ENCODE measurements at places on chromosomes 7 and 10.

DNA sequence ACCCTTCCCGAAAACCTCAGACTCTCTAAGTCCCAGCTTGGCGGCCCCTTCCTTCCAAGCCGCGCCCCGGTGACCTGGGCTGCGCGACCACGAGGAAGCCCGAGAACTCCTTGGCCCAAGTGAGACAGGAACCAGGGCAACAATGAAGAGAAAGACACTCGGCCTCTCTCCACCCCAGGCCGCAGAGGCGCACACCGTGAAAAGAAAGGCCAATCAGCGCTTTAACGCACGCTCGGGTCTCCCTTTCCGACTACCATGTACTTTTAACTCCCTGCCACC, 166.4 kb upstream of the PPP1R3A start:
- DNase-seq, result no peak

GRCh38 chr10:115982076-115982475, 290.9 kb downstream of the GFRA1 start:
- no peak for DNase-seq

- DNase-seq, result no peak
Observed at GRCh38 chr7:139592801-139593461, 69.4 kb downstream of the CLEC2L start.

GRCh38 chr10:128693493-128694131, 567.4 kb upstream of the MKI67 start:
- DNase-seq, result no peak

GRCh38 chr7:148854983-148855382, 29.1 kb downstream of the EZH2 start:
- DNase-seq, result no peak

DNA sequence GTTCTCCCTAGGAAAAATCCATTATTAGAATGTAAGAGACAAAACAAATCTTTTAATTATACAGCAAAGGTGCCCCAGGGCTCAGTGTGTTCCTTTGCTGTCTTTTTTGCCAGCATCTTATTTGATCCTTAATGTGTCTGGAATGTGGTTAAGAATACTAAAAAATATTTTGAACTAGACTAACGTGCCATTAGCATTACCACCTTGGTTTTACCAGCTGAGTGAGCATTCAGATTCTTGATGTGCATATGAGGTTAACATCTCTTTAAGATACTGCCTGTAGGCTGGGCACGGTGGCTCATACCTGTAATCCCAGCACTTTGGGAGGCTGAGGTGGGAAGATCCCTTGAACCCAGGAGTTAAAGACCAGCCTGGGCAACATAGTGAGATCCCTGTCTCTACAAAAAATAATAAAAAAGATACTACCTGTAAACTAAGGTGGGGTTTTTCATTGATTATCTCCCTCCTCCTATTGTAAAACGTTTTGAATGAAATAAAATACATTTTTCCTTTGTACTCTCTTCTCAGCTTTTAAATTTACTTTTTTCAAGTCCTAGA, 96.6 kb downstream of the CCNY start:
- no peak for DNase-seq

GRCh38 chr7:11194492-11194891, 220.8 kb downstream of the PHF14 start:
- no peak for DNase-seq

GRCh38 chr7:102973096-102973802, 60.4 kb downstream of the LRRC17 start:
- no peak for DNase-seq

DNA sequence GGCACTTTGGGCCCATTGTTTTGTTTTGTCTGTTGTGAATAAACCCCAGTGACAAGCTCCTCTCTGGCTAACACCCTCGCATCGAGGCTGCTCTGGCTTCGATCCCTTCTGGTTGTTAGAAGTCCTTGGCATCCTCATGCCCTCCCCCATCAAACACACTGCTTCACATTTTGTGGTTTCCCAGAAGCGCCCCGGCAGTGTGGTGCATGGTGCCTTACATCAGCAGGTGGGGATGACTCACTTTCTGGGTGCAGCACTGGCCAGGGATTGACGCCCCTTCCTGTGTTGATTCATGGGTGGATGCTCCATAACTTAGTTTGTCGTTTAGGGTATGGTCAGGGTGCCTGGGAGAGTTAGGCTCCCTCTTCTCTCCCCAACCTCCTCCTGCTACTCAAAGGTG, 51.4 kb downstream of the PLPP4 start:
- peak; percentile 2 for DNase-seq

- DNase-seq, result no peak
Observed at GRCh38 chr7:43522406-43523156, 60.3 kb upstream of the STK17A start.

- DNase-seq, result no peak
Observed at GRCh38 chr7:31720366-31720765, 33.4 kb downstream of the PPP1R17 start.

DNA sequence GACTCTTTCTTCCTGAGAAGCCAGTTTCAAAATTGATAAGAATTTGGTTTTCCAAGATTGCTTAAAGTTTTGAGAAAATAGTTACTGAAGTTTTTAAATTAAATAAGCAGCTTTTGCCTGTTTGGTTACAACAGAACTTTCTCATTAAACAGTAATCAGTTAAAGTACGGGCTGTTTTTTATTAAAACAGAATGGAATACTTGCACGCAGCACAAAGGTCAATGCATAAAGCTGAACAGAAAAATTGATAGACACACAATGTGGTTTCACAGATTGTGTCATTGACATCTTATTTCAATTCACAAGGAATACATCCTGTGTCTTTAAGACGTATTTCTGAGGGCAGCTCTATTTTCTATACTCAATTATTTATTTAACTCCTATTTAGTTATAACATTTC, 192.2 kb downstream of the PRKG1 start:
- DNase-seq, result no peak

- DNase-seq, result no peak
Observed at GRCh38 chr7:48096273-48096672, 7.2 kb downstream of the UPP1 start.

DNA sequence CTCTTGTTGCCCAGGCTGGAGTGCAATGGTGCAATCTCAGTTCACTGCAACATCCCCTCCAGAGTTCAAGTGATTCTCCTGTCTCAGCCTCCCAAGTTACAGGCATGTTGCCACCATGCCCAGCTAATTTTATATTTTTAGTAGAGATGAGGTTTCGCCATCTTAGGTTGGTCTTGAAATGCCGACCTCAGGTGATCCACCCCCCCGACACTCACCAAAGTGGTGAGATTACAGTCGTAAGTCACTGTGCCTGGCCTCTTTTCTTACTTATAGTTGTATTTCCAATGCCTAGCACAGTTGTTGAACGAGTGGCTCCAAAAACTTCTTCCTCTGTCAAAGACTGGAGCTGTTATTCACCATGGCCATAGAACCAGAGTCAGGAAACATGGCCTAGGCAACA, 6.7 kb downstream of the RNF216 start:
- DNase-seq, result no peak

- no peak for DNase-seq
Observed at GRCh38 chr7:107982918-107983389, 20.0 kb downstream of the LAMB1 start.

GRCh38 chr7:156816943-156817572, 75.9 kb downstream of the LMBR1 start:
- DNase-seq, result no peak

DNA sequence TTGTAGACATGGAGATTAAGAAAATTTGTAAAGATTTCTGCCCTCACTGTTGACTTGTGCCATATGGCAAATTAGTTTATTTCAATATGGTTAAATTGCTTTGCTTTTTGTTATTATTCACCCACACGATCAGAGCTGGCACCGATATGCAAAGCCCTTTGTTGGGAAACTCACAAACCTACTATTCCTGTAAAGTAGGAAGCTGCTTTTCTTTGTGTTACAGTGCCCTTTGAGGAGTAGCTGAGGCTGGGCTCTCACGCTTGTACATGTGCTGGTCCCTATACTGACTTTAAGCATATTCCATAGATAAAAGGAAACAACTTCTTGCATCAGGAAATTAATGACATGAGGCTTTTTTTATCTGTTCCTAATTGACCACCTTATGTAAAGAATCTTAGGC, 17.6 kb upstream of the AOAH start:
- no peak for DNase-seq

- DNase-seq, result no peak
Observed at GRCh38 chr10:117948493-117948892, 98.2 kb downstream of the RAB11FIP2 start.

DNA sequence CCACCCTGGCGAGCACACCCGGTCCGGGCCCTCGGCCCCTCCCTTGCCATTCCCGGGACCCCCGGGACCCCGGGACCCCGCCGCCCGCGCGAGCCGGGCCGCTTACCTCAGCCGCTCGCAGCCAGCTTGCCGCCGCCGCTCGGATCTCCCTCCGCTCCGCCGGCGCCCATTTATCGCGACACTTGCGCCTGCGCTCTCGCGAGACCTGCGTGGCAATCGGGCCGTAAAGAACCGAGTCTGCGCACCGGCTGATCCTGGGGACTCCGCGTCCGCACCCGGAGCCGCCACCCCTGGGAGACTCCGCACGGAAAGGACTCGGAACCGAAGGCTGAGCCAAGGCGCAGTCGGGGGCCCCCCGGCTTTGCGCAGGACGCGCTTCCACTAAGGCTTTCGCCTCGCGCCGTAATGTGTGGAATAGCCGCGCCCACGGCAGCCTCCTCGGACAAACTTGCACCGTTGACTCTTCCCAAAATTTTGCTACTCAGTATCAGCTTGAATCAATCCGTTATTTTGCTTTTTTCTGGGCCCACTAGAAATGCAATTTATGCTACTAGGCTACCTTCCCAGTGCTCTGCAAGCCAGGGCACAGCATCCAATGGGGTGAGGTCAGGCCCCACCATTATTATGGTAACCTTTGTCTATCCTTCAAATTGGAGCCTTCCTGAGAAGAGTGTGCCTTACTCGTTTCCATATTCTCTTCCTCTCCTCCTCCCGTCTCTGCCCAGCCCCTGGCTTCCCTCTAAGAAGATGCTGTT, at the start of gene MAD1L1:
TSS of gene MAD1L1 (minus strand) at position 180 of the 755 bp plus-strand sequence. CDS start 2,812 bp downstream, outside the sequence.
- DNase-seq, result peak; percentile 92

- DNase-seq, result no peak
Observed at GRCh38 chr7:154776350-154776749, 226.6 kb downstream of the PAXIP1 start.

GRCh38 chr7:100540073-100540723, 1.2 kb downstream of the AGFG2 start:
- DNase-seq, result no peak

DNA sequence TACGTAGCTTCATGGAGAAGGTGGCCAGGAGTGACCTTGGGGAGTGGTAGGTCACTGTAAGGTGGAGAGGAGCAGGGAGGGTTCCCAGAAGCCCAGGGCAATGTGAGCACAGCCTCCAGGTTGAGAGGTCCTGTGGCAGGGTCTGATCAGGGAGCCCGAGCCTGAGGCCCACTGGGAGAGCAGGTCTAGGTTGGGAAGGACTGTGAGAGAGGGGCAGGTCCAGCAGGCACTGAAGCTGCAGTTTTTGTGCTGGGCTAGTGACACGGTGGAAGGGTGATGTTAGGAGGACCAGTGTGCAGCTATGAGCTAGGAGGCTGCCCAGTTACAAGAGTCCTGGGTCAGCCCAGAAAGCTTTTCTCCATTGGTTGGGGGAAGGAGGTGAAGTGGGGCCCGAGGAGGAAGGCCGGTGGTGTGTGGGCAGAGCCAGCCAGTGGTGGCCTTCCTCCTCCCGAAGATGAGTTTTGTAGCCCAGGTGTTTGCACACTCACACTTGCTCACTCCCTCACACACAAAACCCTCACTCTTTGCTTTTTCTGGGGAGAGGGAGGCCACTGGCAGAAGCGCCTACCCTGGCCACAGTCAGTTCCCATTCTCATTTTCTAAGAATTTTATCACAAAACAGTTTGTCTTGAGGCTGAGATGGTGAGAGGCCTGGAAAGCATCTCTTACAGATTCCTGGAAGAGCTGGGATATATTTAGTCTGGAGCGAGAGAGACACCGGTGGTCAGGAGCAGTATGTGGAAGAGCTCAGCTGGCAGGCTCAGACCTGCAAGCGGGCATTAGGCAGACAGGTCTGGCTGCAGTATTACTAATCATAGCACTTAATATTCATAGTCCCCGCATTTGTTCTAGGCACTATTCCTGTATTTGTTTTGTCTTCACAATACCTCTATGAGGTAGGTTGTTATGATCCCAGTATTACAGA, 57.1 kb downstream of the ZNF467 start:
- no peak for DNase-seq

GRCh38 chr10:88163572-88163971, 300.1 kb downstream of the PTEN start:
- no peak for DNase-seq

GRCh38 chr7:54697659-54698186, 61.3 kb downstream of the SEC61G start:
- no peak for DNase-seq

DNA sequence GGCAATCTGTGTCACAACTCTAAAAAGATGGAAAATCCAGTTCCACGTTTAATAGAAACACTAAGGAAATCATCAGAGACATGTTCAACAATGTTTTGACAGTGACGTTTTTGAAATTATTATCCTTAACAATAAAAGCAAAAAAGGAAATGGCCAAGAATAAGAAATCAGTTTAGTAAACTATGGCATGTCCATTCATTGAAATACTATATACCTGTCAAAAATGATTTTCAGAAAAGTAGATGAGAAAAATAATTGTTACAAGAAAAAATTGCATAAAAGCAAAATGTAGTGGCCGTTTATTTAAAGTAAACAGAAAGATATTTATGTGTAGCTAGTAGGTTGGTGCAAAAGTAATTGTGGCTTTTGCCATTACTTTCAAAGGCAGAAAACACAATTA, 345.4 kb upstream of the NPSR1 start:
- no peak for DNase-seq

GRCh38 chr7:47143339-47143738, 438.6 kb downstream of the TNS3 start:
- no peak for DNase-seq

- DNase-seq, result no peak
Observed at GRCh38 chr10:44016589-44017482, 368.1 kb downstream of the CXCL12 start.

- no peak for DNase-seq
Observed at GRCh38 chr10:91354166-91355075, 55.7 kb upstream of the HECTD2 start.

GRCh38 chr7:39386718-39387117, 179.5 kb upstream of the YAE1 start:
- DNase-seq, result no peak

- peak; percentile 50 for DNase-seq
Observed at GRCh38 chr10:8402576-8402975, 348.1 kb downstream of the GATA3 start.

GRCh38 chr7:99829524-99830160, 1.8 kb downstream of the CYP3A43 start:
- no peak for DNase-seq

All from stimulated activated CD4-positive, alpha-beta T cell treated with anti-CD3 and anti-CD28 coated beads, Interleukin-2, amount 100 ng/mL, for 24 hours (primary cell).